ENCODE measurements at places on chromosomes 2 and 18.

DNA sequence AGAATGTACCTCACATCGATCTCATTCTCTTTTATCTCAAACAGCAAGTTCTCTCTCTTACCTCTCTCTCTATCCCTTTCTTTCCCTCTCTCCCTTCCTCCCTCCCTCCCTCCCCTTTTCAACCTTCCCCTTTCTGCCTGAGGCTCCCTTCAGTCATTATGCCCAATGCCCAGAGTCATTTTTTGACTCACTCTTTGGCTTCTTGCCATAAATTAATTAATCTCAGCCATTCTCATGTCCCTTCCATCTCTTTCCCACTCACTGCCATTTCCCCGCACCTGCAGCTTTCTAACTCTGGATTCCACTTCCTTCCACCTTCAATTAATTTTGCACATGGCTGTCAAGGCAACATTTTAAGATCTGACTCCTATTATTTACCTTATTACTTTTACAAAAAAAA lies 60.1 kb downstream of the EVA1A start:
- DNase-seq: no peak

- peak; percentile 42 for DNase-seq
Measured at GRCh38 chr2:111121028-111121827, 514 bp downstream of the BCL2L11 start.

DNA sequence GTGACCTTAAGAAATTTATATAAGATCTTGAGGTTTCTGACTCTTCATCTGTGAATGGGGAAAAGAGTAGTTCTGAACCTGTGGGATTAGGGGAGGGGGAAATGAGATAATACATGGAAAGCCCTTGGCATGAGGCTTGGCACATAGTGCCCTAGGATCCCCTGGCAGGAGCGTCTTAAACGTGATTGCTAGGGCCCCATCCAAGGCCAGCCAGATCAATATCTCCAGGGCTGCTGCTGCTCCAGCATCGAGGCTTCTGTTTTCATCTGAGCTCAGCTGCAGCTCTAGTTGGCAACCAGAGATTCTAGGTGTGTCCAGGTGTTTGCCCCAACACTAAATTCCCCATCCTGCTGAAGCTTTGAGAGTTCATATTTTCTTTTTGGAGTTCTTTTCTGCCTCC lies 71.0 kb downstream of the IL1R2 start:
- no peak for DNase-seq

DNA sequence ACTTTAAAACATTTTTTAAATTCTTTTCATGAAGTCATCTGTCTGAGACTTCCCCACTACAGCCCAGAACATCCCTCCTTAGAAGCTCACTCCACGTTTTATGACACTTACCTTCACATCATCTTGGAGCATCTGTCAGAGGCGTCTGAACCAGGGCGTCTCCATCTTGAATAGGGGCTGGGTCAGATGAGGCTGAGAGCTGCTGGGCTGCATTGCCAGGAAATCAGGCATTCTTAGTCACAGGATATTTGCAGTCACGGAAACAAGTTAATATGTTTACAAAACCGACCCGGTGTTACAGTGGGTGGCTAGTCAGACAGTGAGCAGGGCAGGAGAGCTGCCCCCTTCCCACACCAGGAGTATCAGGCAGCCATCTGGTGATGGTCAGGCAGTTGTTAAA lies 456.5 kb downstream of the FBXO15 start:
- DNase-seq: no peak

- DNase-seq: no peak
Measured at GRCh38 chr2:220075835-220076234, 448.4 kb downstream of the SLC4A3 start.

- DNase-seq: no peak
Measured at GRCh38 chr2:62998949-62999348, 51.7 kb upstream of the OTX1 start.

GRCh38 chr2:197894751-197895274 lies 90.4 kb downstream of the PLCL1 start:
- DNase-seq: no peak

- no peak for DNase-seq
Measured at GRCh38 chr2:235230821-235231601, 262.8 kb upstream of the AGAP1 start.

- no peak for DNase-seq
Measured at GRCh38 chr2:15042801-15043217, 410.3 kb downstream of the LRATD1 start.

DNA sequence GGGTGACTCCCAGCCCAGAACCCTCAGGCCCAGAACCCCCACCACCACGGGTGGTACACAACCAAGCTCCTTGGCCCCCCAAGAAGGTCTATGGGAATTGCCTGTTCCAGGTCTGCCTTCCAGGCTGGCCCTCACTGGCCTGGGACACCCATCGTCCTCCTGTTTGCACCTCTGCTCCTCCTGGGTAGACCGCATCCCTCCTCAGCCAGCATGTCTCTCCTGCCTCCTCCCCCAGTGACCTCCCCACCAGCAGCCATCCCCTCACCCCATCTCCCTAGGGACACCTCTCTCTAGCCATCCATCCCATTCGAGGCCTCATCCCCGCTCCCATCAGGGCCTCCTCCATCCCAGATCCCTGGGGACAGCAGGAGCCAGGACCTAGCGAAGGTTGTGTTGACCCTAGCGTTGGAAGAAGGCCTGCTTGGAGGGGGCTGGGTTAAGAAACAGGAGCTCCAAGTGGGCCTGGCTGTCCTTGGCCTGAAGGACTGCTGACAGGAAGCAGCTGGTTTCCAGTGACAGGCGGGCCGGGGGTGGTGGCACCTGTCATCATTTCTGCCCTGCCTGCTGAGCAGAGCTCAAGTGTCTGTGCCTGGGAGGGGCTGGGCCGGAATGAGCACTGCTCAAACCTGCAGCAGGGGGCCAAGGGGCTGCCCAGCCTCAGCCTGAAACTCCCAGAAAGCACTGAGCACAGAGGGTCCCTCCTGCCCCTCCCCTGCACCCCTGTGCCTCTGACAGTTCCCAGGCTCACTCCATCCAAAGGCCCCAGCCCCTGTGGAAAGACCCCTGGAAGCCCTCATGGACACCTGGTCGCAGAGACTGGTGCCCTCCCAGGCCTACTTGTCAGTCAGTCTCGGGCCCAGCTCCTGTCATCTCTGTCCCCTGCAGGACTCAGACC lies 96.0 kb upstream of the OTOS start:
- no peak for DNase-seq

DNA sequence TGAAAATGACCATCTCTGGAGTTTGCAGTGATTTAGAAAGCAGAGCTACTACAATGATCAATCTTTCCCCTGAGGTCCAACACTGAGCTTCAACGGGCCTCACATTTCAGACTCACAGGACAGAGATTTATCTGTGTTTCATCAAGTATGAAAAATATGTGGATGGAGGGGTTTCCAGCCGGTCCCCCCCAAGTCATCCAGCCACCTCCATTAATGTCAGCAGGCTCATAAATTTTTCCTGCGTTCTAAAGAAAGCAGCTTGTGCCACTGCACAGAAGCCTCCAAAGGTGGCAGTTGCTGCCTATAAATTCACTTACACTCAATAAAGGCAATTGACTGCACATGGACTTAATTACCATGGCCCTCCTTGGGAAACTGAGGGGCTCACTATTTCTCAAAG lies 117.4 kb upstream of the ACKR3 start:
- no peak for DNase-seq
